ENCODE measurements at places on chromosomes 5 and 9.
A peak's percentile ranks its signal among the peaks of the same experiment; 100 is the strongest.

GRCh38 chr5:180103487-180104167, 32.1 kb upstream of the RNF130 start:
- DNase-seq: no peak

GRCh38 chr5:61053937-61054336, 108.3 kb downstream of the SMIM15 start:
- DNase-seq: no peak

GRCh38 chr9:18935541-18935940, 97.5 kb downstream of the SAXO1 start:
- DNase-seq: no peak

DNA sequence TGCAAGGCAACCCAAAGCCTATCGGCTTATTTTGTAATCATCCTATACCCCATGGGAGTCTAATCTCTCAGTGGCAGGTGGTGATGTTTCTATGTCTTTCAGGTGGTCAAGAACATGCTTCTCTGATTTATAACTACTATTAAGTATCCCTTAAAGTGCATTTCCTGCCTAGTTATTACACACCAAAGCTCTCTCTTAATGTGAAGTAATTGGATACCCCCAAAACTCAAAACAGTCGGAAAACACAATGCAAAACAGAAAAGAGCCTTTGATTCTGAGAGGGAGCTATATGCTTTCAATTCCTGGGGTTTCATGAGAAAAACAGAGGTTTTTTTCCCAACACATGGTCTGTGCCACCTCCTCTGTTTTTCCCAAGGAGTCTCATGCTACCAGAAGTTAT, 416.4 kb downstream of the CSNK1G3 start:
- DNase-seq: no peak

- DNase-seq: no peak
These were observed 383.6 kb downstream of the CCDC171 start for GRCh38 chr9:15936306-15936921.

DNA sequence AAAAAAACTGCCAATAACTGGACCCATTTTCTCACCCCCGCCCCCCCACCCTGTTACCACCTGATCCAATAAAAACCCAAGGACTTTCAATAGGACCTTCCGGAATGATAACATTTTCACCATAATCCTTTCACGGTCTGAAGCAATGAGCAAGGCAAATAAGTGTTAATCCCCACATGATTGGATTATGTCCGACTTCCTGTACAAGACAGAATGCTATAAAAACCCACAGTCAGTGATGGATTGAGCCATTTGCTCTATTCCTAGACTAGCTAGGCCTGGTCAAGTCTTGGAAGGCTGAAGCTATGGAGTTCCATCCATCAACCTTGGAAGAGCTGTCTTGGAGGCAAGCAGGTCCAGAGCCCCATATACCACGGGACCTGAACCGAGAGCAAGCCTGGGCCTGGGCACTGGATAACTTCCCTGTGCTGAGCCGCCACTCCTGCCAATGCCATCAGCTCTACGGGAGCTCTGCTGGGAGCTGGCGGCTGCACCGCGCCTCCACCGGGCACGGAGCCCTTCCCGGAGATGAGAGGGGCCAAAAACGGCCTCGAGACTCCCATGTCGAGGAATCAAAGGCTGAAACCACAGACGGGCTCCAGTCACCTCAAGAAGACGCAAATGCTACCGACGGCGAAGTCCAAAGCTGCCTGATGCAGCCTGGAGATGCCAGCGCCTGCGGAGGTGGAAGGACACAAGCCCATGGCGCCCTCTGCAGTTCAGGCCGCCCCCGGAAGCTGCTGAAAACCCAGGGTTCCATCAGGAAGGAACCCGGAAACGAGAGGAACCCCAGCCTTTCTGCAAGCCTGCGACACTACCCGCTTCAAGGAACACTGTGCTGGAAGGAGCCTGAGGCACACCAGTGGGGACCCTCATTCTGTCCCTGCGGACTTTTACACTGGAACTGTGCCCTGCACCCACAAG, 69.2 kb downstream of the ANXA2R start:
- DNase-seq: no peak

GRCh38 chr9:109012009-109012875, 1.1 kb downstream of the CTNNAL1 start:
- DNase-seq: peak; percentile 33

- no peak for DNase-seq
These were observed 322.3 kb upstream of the CDH6 start for GRCh38 chr5:30871196-30871595.

DNA sequence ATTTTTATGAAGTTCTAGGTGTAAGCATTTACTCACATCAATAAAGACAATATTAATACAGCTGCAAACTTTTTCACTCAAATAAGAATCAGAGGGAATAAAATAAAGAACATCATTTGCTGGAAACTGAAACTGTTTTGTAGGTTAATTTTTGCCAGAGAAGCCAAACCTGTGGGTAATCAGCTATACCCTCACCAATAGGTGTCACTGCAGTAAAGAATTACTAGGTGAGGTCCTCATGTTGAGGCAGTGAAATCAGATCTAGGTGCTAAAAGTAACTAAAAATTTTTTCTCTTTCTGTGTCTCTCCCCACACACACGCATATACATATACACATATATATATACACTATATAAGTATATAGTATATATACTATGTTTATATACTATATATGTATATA, 1016.3 kb upstream of the SEMA6A start:
- peak; percentile 26 for DNase-seq

DNA sequence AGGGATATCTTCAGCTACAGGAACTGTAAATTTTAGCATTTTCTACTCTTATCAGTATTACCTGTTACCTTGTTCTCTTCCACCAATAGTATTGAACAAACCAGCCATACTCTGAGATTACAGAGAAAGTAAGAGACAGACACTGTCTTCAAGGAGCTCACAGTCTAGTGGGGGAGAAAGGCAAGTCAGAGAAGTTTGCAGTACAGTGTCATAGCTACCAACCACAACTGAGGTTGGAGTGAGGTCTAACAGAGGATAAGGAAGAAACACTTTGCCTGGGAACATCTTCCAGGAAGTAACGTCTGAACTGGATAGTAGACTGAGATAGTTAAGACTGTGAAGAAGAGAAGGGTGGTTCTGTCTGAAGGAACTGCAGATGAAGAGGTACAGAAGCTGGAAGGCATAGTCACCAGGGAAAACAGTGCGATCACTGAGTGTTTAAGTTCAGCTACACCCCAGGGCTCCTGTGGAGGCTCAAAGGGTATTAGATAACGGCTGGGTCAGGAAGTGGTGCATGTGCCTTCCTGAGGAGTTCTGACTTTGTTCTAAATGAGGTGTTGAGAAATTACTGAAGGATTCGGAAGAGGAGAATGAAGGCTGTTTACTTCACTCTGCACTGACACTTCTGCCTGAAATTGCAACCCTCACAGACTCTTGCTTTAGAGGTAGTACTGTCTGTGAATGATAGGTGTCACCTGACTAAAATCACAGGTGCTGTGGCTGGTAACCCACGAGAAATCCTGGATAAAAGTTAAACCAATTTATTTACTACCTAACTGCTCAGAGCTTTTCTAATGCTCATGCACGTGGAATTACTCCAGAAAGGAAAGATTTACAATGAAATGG, 841.6 kb downstream of the MAT2B start:
- peak; percentile 36 for DNase-seq

- no peak for DNase-seq
These were observed 46.5 kb downstream of the IRF1 start for GRCh38 chr5:132444061-132444460.

GRCh38 chr5:99814321-99815063, 720.7 kb upstream of the FAM174A start:
- DNase-seq: no peak

- DNase-seq: no peak
These were observed 60.6 kb downstream of the IPO11 start for GRCh38 chr5:62473209-62473608.

DNA sequence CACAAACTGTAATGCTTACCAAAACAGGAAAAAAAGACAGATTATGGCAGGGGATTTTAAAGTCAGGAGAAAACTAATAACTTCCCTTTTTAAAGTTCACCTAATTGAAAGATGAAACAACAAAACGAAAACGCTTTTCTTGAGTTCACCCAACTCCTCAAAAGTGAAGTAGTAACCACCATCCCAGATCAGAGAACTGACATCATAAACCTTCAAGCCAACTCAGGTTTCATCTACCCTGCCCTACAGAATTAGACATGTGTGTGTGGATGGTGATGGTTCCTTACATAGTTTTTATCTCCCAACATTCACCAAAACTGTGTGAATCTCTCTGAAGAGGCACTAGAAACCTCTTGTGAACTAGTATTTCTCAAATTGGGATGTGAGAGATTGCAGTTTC, 195.2 kb upstream of the PTGER4 start:
- DNase-seq: no peak

DNA sequence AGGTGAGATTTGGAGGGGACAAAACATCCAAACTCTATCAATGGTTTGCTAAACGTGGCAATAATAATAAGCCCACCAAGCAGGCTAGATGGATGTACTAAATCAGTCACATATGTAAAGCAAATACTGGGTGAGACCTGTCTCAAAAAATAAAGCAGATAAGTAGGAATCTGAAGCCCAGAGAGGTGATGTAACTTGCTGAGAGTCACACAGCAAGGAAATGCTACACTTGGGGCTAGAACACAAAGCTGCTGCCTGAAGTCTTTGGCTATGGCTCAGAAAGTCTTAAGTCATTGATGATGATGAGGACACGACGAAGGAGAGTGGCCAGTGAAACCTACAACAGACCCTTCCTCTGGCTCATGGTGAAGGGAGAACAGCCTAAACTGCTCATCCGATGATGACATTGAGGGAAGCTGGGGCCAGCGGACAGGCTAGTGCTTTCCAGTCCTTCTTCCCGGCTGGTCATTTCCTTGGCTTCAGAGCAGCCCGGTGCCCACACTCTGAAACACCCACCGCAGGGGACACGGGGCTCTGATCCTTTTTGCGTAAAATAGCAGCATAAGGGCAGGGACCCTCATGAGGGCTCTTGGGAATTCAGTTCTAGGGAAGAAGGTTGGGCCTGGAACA, 14.1 kb downstream of the DUSP1 start:
- DNase-seq: no peak

- DNase-seq: no peak
These were observed 338.9 kb upstream of the KLF9 start for GRCh38 chr9:70753311-70753710.

DNA sequence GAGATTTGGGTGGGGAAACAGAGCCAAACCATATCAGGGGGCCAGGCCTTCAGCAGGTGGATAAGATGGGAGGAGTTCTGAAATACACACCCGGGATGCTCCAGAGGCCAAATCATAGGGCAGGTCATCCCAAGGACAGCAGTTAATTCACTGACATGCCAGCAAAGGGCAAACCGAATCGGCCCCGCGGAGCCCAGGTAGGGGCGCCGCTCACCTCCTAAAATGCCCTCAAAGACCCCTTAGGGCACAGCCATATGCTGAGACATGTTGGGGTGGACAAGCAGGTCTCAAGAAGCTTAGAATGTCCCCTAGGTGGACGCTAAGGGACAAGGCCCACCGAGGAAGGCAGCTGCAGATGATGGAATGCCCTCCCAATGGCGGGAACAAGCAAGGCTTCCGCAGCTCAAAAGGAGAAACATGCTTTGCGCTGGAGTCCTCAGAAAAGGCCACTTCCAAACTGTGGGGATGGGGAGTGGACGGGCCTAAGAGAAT, 144.9 kb downstream of the ERCC6L2 start:
- DNase-seq: no peak

DNA sequence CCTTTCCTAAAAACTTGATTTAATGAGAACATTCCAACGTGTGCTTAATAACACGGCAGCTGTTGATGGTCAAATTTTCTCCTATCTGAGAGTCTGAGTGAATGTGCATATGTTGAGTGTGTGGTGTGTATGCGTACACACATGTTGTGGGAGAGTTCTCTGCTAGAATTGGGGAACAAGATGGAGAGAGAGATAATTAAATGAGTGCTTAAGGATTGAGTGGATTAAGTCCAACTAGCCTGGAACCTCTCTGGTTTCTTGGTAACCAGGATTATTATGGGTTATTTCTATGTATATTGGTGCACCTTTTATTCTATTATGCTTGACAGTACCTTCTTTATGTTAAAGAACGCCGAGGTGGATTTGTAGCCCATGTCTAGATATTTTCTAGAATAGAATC, 36.4 kb upstream of the TNFAIP8 start:
- no peak for DNase-seq

GRCh38 chr5:65508978-65509377, 27.3 kb upstream of the ADAMTS6 start:
- no peak for DNase-seq

- DNase-seq: no peak
These were observed 145.7 kb downstream of the EBF1 start for GRCh38 chr5:158953929-158954534.

GRCh38 chr5:79516986-79517385, 3.1 kb upstream of the HOMER1 start:
- DNase-seq: no peak
